ENCODE measurements at places on chromosomes 16 and 17.
A peak's percentile ranks its signal among the peaks of the same experiment; 100 is the strongest.

DNA sequence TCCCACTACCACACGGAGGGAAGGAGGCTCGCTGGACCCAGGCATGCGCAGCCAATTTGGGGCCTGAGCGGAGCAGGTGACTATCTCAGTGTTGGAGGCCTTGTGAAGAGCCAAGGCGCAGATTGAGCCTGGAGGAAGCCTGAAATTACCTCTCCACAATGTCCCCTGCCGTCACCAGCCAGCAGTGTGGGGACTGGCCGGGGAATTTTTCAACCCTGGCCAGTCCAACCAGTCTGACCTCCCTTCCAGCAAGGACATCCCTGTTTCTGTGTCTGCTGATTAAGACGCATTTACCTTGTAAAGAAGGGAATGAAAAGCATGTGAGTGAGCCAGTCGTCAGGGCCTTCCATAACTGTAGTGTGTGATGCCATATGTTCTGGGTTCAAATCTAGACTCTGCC lies 198.1 kb upstream of the IRX3 start:
- DNase-seq: no peak

DNA sequence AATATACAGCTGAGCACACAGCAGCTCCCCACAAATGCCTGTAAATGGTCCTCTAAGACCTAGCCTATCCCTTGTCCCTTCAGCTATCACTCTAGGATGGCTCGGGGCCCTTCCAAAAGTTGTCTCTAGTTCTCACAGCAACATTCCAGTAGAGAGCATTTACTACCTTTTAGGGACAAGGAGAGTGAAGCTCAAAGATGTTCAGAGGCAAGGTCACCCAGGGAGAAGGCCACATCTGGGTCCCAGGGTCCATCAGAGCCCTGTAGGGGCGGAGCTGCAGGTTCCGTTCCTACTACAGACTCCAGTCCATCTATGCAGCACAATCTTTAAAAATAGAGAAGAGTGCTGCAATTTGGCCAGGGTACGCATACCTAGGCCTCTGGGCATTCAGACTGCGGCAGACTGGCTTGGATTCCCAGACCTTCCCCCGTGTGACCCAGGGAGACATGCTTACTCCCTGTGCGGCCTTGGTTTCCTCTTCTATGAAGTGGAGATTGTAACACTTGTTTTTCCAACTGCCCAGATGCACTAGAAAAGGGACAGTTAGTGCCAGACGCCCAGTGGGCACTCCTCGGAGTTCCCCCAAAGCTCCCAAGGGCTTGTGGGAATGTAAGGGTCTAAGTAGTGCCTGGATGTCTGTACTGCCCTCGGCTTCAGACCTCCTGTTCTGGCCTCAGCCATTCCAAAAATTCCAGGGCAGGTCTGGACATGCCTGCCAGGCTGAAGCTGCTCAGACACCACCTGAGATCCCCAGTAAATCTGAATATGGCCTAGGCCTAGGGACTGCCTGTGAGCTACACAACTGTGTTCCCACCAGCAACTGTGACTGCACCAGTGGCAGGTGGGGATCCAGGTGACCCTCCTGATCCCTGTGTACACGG lies 2.5 kb downstream of the SLC12A4 start:
- DNase-seq: no peak

- no peak for DNase-seq
These were observed 341.0 kb upstream of the EEF2KMT start for GRCh38 chr16:5438591-5438990.

- DNase-seq: no peak
These were observed 3.9 kb upstream of the ZNF207 start for GRCh38 chr17:32345951-32346600.

DNA sequence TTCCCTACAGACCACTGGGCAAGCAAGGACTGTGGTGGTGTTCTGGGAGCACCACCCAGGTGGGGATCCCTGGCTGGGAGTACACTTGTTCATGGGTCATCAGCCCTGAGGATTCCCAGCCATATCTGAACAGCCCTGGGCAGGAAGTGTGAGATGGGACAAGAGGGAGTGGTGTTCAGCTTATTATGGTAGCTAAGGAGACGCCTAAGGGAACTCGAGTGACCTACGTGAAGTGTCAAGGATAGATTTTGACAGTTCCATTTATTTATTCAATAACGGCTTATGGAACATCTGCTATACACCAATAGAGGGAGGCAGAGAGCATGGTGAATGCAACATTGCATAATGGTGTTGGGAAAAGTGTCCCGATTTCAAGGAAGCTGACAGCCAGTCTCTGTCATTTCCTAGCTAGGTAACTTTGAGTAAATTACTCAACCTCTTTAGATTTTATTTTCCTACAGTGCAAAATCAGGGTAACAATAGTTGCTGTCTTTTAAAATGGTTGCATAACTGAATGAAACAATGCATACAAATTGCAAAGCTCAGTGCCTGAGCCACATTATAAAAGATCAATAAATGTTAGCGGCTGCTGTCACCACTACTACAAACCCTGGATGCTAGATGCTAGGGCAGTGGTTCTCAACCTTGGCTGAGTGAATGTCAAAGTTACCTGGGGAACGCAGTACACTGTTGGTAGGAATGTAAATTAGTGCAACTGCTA lies 534.1 kb downstream of the GRIN2A start:
- no peak for DNase-seq

- no peak for DNase-seq
These were observed 215.6 kb downstream of the MAP2K6 start for GRCh38 chr17:69630056-69630635.

- DNase-seq: peak; percentile 63
These were observed 3.3 kb downstream of the PGS1 start for GRCh38 chr17:78381601-78382232.

- peak; percentile 88 for DNase-seq
These were observed 15.3 kb upstream of the MNT start for GRCh38 chr17:2416010-2416734.

GRCh38 chr16:86541560-86541959 lies 13.5 kb downstream of the MTHFSD start:
- no peak for DNase-seq

DNA sequence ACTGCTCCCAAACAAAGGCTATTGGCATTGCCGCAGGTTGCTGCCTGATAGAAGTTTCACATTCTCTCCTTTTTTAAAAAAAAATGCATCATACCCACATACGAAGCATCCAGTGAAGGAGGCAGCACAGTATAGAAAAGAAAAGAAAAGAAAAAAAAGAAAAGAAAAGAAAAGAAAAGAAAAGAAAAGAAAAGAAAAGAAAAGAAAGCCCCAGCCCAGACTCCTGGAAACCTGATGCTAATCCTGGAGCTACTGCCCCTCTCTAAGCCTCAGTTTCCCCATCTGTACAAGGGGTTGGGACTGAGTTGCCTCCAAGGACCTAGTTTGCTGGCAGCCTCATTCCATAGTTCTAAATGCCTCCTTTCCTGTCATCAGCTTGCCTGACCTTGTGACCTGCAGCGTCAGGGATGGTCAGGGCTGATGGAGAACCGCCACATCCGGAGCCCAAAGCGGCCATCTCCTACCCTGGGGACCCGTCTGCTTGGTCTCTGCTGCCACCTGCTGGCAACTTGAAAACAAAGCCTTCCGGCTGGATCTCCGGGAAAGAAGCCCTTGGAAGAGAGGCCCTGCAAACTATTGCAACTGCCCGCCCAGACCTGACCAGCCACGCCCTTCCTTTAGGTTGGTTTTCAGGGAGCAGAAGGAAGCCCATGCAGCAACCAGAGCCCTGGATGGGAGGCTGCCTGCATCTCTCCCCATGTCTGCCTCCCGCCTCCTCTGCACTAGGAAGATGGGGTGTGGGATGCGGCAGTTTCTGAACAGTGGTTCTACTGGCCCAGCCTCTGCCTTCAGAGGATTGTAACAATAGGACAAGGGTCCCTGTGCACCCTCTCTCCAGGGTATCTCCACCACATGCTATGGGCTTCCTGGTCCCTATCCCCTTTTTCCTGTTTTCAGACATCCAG lies 13.0 kb downstream of the AIPL1 start:
- DNase-seq: peak; percentile 80

DNA sequence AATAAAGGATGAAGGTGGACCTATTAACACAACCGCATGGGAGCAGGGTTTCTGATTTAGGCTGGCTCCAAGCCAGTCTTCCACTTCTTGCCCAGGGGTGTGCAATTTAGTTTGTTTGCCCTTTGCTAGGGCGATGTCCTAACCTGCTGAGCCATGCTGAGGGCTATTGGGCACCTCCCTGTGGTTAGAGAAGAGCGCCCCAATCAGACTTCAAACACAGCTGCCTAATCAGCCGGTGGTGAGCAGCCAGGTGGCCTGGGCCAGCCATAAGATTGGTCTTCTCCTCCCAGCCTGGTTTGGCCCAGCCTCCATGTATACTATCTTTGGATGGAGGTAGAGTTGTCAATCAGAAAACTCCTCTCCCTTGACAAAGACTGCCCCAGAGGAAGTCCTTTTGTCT lies 15.7 kb downstream of the TMEM94 start:
- DNase-seq: no peak

DNA sequence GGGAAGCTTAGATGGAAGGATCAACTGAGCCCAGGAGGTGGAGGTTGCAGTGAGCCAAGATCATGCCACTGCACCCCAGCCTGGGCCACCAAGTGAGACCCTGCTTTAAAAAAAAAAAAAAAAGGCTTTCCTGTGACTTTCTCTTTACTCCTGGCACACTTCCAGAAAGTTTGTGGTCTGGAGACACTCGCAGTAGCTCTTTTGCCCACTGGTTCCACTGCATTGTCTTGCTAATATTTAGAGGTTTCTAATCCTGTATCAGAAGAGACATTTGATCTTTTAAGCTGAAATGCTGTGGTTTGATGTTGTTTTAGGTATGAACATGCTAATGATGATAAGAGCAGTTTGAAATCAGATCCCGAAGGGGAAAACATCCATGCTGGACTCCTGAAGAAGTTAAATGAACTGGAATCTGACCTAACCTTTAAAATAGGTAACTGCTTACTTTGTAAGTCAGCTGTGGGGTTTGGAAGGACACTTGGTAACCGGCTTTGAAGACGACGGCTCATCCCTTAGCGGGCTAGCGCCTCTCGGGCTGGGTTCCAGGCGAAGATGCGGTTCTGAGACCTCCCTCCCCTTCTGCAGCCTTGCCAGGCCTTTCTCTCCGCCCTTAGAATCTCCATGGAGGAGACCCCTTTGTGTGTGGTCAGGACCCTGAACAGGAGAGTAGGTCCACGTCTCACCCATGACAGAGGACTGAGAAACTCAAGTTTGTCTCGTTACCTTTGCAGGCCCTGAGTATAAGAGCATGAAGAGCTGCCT lies 23.1 kb downstream of the NTAN1 start:
- no peak for DNase-seq

DNA sequence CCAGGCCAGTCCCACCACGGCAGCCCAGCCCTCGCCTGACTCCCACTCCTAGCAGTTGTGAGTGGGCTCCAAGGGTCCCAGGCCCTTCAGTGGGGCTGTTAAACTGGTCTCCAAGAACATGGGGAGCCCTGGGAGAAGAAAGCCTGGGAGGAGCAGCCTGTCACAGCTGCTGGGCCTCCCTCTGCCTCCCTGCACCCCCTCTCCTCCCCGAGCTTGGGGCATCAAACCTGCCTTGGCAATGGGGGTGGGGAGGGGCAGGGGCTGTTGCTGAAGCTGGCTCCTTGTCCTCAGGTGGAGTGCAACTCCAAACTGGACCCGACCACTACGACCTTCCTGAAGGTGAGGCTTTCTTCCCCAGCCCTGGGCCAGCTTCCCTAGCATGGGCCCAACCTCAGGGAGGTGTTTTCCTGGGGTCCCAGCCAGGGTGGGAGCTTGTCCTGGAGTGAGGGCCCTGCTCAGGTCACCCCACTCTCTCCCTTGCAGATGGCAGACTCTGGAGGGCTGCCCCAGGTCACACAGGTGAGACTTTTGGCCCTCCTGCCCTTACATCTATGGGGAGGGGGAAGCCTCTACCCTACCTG lies 6.6 kb upstream of the SETD6 start:
- no peak for DNase-seq

- no peak for DNase-seq
These were observed 11.0 kb upstream of the PLCG2 start for GRCh38 chr16:81767987-81768592.

DNA sequence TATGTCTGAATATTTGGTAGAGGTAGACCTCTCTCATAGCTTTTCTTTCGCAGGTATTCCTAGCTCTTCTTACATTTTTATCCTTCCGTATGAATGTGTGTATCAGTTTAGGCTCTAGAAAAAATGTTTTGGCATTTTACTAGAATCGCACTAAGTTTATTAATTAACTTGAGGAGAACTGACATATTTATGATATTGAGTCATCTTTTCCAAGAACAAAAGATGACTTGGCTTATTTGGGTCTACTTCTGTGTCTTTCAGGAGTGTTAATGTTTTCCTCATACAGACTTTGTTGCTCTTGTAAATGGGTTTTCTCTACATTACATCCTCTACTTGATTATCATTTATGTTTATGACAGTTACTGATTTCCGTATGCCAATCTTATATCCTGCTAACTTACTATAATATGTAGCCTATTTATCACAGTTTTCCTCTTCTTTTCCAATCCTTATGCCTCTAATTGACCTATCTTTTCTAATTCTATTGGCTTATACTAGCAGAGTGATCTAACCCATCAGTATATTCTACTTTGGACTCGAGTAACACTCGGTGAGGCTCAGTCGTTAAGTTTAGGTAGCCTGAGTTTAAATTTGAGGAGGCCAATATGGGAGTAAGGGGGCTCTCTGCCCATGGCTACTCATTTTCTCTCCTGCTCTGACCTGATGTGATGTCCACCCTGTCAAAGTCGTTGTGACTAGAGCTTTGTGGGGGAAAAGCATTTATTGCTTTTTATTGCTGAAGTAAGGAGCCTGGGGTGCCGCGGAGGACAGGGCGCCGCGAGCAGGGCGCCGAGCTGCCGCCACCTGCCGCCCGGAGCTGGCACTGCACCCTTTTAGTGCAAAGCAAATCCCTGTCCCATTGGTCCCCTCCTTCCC lies 20.0 kb downstream of the ST6GALNAC1 start:
- DNase-seq: peak; percentile 80

DNA sequence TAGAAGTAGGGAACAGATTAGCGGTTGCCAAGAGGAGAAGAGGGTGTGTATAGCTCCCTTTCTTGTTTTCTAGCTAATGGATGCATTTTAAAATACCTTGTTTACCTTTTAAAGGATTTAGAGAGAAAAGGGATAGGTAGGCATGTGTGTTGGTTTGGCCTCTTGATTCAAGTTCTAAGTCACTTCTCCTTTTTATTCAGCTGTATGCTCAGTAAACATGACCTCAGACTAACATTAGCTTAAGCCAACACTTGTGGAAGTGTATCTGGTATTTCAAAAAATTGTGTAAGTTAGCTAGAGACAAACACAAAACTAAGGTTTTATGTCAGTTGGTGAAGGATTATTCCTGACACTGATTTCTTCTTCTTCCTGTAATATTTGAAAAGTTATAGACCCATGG lies 204.1 kb upstream of the NOG start:
- DNase-seq: no peak

Measured in stimulated activated CD4-positive, alpha-beta T cell treated with anti-CD3 and anti-CD28 coated beads, Interleukin-4, amount 100 ng/mL, for 24 hours (primary cell).